ENCODE measurements at places on chromosomes 13 and 19.

DNA sequence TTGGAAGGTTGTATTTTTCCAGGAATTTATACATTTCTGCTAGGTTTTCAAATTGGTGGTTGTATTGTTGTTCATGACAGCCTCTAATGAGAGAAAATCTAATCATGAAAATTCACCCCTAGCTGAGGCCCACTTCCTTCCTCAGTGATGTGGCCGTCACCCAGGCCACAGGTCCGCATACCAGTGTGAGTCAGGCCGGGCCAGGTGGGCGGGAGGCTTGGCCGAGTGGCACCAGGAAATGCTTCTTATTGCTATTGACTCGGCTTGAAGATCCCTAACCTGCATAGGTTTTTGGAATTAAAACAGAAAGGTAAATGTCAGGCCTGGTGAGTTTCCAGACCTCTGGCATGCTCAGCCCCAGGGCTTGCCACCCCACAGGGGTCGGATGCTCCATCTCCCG, 88.7 kb downstream of the SCGB2B2 start:
- DNase-seq, result no peak

DNA sequence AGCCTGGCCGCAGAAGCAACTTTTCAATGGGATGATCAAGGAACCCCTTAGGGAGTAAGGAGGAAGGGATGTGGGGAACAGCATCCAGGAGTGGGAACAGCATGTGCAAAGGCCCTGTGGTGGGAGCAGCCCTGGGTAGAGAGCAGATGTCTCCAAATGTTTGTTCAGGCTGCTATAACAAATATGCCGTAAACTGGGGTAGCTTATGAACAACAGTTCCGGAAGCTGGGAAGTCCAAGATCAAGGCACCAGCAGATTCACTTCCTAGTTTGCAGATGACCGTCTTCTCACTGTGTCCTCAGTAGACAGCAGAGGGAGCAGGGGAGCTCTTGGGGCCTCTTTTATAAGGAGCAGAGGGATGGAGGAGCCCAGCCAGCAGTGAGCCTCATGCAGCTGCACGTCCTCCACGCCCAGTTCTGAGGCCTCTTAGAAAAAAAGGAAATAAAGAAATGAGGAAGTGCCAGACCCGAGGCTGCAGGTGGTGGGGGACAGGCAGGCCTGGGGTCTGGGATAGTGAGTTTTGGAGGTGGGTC, 4.2 kb upstream of the LRRC25 start:
- peak; percentile 46 for DNase-seq

GRCh38 chr19:22608441-22608840, 25.7 kb upstream of the ZNF492 start:
- DNase-seq, result no peak

DNA sequence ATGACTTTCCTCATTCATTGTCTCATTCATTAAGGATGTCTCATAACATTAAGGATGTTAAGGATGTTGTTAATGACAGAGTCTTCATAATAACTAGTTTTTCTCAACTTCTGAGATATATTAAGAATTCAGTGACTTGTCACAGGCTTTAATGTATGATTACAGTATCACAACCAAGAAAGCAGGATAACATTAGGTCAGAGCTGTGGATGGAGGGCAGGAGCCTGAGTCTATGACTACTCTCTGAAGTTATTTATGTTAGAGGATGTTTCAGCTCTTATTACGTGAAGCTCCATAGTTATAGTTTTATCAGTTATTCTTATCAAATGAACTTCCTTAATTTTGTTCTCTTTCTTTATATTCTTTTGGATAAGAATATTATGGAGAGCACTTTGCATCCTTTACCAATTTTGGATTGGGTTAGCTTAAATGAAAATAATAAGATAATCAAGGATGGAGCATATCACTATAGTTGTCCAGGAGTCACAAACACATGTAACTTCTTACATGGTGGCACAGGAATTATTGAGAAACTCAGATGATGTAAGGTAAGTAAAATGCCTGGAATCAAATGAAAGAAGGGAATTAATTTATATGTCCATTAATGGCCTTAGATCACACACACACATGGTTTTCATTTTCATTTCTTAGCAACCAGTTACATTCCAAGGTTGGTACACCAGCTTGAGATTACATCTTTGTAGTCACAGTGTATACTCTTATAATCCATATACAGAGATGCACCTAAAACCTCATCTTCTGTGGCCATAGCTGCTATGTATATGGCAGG, 57.0 kb downstream of the SLC10A2 start:
- no peak for DNase-seq

DNA sequence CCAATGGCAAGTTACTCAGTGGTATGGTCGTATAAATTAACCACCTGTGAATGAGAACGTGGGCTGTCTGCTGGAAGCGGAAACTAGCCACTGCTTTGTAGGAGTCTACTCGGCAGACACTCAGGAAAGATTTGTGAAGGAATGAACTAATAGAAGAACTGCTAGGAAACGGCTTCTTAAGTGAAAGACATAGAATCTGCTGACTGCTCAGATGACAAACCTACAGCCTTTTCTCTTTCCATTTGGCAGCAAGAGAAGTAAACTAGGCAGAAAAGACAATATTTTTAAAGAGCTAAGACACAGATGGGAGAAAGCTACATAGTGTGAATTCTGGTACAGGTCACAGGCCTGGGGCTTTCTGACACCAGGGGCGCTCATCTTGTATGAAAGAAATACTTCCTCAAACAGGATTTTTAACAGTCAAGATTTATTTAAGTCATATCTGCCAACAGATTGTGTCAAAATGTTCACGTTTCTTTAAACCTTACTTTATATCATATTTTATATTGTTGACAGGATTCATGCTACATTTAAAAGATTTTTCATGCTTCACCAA, 78.4 kb downstream of the MIPEP start:
- DNase-seq, result no peak

GRCh38 chr13:40609972-40610726, 56.3 kb downstream of the FOXO1 start:
- no peak for DNase-seq
